ENCODE measurements at places on chromosomes 2 and 18.

DNA sequence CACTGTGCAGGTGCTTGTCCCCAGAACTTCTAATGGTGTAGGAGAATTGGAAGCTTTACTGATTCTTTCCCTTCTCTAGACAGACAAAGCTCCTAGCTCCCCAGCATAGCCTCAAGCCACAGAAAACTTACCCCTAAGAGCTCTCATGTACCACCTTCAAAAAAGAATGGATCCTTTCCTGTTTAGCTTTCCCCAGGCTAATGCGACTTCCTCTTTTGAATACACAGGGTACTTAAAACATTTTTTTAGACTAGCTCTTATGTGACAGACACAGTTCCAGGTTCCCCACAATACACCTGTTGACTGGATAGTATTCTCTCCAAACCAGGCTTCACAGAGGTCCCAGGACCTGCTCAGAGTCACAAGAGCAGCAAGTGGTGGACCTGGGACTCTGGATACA is 8.3 kb downstream of the CTAGE1 start:
- DNase-seq: no peak

DNA sequence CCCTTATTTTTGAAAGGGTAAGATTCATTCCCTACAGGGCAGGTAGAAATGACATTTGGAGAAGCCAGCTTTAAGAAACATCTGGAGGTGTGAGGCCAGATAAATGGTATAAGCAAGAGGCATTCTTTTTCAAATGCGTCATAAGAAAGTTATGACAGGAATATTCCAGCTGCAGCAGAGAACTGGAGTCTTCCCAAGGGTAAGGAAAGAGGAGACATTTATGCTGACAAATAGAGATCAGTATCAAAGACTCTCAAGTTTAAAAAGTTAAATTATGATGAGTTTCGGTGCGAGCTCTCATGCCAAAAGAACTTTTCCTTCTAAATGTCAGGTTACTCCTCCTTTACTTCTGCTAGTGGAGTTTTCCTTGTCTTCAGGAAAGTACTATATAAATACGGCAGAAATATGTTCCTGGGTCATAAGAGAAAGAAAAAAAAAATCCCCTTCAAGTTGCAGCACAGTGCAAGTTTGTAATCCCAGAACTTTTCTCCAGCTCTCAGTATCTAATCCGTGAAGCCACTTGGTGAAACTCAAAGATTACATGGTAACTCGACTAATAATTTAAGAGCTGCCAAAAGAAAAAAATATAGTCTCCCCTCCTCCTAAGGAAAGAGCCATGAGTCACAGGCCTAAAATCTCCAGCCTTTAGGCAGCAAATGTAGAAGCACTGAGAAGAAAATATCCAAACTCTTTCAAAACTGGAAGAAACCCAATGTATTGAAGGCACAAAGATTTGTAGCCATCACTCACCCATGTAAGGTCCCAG is 428.1 kb downstream of the MEIS1 start:
- no peak for DNase-seq

GRCh38 chr2:209640358-209640757 is 131.3 kb upstream of the UNC80 start:
- no peak for DNase-seq

DNA sequence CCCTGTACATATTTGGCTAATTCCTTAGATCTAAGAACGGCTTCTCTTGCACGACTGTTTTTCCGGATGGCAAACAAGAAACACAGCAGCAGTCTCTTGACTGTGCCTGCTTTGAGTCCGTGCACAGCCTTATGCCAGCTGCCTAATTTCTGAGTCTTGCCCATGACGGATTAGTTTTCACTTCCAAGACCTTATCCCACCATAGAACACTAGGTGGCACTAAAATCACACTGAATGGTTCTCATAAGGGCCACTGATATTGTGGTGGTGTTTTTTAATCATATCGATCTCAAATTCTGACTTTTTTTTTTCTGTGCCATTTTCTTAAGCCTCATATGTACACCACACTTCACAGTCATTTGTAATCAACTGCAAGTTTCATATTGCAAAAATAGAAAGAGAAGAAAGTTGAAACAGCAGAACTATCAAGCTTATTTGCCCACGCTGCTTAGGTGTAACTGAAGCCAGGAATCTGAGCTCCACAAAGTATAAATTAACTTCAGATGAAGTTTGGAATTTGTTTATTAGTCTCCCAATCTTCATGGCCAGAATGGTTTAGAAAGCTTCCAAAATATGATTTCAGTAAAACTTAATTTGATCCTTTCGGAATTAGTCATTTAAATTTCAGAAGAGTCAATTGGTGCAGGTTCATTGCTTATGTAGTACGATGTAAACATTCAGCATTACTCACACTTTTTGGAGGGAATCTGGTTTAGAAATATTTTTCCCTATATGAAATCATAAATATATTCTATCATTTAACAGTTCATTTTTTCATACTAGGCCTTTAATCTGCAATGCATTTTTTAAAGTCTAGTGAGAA is 45.5 kb upstream of the SCN7A start:
- DNase-seq: peak; percentile 55

- no peak for DNase-seq
Measured at GRCh38 chr18:5463390-5463789, 80.4 kb downstream of the EPB41L3 start.

DNA sequence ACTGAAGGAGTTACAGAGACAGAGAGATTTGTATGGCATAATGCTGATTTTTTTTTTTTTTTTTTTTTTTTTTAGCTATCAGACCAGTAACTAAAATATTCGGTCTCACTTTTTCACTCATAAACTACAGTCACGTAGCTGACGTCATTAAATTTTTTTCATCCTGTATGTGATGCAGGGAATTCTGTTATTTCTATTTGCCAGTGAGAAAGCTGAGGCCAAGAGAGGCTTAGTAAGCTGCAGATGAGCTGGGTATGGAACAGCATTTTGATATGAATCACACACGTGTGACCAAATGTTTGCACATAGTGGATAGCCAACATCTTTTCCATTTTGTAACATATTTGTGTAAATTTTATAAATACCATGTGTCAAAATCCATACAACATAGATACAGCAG is 79.1 kb upstream of the EPB41L3 start:
- DNase-seq: peak; percentile 0

DNA sequence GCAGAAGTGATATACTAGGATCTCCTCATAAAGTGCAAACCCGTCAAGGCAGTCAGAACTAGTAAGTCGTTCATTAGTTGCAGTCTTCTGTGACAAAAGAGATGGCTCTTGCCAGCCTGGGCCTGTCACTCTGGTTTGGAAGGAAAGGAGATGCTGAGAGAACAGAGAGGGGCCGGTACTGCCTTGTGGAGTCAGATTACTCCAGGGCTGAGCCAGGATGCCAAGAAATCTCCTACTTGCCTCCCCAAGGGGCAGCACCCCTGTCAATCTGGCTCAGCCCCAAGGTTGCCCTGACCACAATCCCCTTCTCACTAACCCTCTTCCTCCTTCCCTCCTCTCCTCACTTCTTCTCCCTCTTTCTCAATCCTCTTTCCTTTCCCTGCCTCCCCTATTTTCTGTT is 62.9 kb upstream of the ASPRV1 start:
- DNase-seq: no peak

- no peak for DNase-seq
Measured at GRCh38 chr2:150478200-150478974, 9.1 kb downstream of the RND3 start.

- DNase-seq: no peak
Measured at GRCh38 chr2:223494942-223495341, 107.2 kb downstream of the SCG2 start.

GRCh38 chr2:168632709-168633121 is 169.7 kb upstream of the NOSTRIN start:
- no peak for DNase-seq

GRCh38 chr2:102107741-102108070 is 34.8 kb upstream of the IL1R1 start:
- no peak for DNase-seq

DNA sequence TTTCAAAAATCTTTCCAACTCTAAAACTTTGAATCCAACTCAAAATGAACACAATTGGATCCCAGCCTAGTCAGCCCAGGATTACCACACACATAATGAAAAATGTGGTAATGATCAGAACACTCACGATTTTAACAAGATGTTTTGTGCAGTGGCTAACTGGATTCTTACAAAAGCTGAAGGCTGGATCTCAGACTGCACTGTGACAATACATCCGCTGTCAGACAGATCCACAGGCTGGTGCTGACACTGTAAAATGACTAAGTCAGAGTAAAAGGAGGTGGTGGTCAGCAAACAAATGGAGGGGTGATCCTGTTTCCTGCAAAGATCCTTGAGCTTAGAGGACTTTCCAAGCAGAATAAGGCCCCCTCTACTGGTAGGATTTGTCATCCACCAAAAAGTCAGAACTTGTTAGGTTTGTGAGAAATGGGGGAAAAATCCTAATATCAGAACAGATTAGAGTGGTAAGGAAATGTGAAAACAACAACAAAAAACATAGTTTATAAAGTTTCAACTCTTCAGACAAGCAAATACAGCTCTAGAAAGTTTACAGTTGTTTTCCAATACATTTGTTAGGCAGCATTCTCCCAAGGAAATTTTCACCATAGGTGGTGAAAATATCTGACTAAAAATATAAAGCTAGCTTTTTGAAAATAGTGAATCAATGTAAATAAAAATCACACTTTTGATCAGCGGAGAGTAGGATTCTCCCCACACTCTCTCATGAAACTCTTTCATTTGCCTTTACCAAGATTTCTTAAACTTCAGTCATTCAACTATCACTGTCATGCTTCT is 211.9 kb downstream of the AGPS start:
- DNase-seq: peak; percentile 63

- no peak for DNase-seq
Measured at GRCh38 chr2:165499131-165499530, 29.6 kb downstream of the CSRNP3 start.

DNA sequence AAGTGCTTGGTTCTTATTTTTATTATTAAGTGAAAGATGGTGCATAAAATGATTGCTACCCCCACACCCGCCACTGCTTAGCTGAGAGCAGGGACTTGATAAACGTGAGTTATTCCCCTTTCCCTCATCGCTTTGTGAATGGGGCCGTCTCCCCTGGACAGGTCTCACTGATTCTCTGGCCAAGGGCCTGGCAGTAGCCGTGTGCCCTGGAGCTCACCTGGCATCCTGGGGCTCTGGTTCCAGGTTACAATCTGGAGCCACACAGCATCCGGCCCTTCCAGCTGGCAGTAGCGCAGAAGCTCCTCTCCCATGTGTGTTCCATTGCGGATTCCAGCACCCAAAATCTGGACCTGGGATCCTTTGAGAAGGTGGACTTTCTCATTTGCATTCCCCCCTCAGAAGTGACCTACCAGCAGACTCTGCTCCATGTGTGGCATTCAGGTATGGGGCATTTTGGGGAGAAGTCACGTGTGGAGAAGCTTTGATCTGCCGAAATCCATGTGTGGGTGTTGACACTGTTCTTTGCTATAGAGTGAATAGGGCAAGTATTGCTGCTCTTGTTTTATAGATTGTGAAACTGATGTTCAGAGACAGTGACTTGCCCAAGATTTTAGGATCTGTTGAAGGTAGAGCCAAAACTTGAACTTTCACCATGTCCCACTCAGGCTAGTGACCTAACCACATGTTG is 63.8 kb downstream of the GREB1 start:
- DNase-seq: no peak

DNA sequence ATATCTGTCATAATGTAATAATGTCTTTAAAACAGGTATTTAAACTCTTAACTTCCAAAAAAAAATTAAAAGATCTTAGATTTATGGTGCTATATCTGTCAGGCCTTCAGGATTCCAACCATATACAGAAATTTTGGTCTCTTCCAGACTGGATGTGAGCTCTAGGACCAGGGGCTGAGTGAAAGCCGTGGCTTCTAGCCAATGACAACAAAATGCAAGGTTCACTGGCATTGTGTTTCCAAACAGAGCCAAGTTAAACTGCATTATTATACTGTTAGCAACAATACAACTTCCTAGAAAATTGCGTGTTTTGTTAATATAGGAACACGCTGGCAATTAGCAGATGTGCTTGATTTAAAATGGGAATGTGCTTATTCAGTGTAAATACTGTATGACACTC is 809.8 kb upstream of the SOX11 start:
- no peak for DNase-seq

- DNase-seq: no peak
Measured at GRCh38 chr2:233118648-233119000, 58.5 kb downstream of the INPP5D start.

DNA sequence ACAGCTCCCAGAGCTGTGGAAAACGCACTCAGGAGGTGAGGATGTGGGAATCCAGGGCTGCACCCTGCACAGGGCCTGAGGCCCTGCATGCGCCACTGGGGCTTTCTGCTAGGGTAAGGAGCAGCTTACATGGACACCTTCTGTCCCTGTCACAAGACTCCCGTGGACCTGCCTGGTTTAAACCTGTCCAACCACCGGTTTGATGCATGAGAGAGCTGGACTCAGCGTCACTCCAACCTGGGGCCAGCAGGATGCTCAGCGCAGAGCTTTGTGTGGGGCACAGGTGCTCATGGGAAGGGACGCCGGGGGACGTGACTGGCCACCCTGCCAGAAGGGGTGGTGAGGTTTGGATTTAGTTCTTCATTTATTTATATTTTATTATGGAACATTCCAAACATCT is 24.2 kb downstream of the SNORC start:
- no peak for DNase-seq

- no peak for DNase-seq
Measured at GRCh38 chr2:100603414-100603813, 40.6 kb downstream of the PDCL3 start.

GRCh38 chr2:100293341-100294161 is 28.8 kb downstream of the LONRF2 start:
- no peak for DNase-seq
